ENCODE measurements at places on chromosomes 7 and 10. TPM values are rescaled to one million over a fixed set of nuclear protein-coding genes. Genes with fewer than 3 reads are reported as not detected.

GRCh38 chr7:44629829-44630522 is 23.5 kb downstream of the OGDH start:
- DNase-seq: no peak

GRCh38 chr7:125834421-125834820 is 904.8 kb upstream of the POT1 start:
- peak; percentile 45 for DNase-seq

The TBC1D12 gene
- total RNA-seq: 11.4 TPM

The ATP6V0A4 gene
- total RNA-seq: 0.16 TPM

The MALRD1 gene
- total RNA-seq: 0.70 TPM
